Umbilical cord (tissue), 2 donors: ENCODE measurements at places on chromosomes 3 and 15.

DNA sequence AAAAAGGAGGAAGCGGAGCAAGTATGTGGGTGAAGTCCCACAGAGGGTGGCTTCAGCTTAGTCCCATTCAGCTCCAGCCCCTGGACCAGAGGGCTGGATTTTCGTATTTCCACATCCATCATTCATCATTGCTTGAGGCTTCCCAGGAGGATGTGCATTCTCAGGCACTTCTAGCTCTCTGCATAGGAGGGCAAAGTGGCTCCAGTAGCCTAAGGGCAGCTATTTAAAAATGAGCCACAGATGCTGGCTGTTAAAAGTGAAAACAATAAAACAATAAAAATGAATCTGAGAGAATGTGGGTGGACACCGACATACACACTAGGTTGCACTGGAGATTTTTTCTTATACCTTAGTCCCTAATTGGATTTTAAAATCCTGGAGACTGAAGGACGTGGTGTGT, 629.2 kb upstream of the ZNF385D start:
- DNase-seq: no peak

- peak; percentile 57 for DNase-seq
These were observed 262.0 kb upstream of the UMPS start for GRCh38 chr3:124467980-124468902.

DNA sequence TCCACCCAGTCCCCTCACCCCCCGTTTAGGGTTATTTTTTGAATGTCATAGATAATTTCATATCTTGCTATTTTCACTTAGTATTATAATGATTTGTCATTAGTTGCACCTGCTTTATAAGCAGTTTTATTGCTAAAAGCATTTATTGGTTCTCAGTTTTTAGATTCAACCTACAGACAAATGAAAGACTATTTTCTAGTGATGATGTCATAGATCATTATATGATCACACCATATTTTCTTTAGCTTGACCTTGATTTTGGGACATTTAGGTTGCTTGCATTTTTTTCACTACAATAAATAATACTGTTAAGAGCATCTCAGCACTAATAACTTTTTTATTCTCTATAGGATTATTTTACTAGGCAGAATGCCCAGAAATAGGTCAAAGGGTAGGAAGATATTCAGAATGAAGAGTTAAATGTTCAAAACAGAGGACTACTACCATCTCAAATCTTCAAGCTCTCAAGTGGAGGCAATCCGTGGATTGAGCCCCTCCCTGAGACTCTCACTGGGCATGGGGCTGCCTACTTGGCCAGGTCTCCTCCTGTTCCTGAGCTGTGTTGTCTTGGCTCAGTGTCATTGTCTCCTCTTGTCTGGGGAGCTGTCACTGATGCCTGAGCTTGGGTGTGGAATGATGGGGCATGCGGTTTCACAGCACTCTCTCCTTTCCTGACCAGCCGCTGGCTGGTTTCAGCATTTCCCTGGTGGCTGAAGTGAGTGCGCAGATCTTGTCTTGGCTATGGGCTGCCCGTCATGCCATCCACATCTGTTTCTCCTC, 28.4 kb downstream of the CHCHD6 start:
- DNase-seq: no peak

DNA sequence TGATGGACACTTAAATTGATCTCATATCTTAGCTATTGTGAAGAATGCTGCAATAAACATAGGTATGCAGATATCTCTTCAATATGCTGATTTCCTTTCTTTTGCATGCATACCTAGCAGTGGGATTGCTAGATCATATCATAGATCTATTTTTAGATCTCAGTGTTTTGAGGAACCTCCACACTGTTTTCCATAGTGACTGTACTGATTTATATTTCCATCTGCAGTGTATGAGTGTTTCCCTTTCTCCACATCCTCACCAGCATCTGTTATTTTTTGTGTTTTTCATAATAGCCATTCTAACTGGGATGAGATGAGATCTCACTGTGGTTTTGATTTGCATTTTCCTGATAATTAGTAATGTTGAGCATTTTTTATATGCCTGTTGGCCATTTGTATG, 17.1 kb upstream of the RASA2 start:
- no peak for DNase-seq

DNA sequence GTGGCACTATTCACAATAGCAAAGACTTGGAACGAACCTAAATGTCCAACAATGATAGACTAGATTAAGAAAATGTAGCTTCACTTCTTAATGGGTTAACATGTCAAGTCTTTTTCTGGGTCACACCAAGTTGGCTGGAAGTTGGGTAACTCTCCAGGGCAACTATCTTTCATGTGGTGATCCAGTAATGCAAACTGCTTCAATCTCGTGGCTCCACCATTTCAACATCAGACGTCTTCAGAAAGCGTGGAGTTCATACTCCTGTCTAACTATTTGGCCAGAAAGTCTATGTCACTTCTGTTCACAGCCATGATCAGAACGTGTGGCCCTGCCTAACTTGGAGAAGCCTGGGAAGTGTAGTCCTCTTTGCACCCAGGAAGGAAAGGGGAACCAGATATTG, 32.2 kb downstream of the DUT start:
- no peak for DNase-seq

- no peak for DNase-seq
These were observed 35.7 kb downstream of the MRPL46 start for GRCh38 chr15:88431441-88431840.

GRCh38 chr15:55552451-55552850, 35.7 kb downstream of the PYGO1 start:
- no peak for DNase-seq

- peak; percentile 34 for DNase-seq
These were observed 169.6 kb upstream of the LRTM1 start for GRCh38 chr3:55097441-55097840.

GRCh38 chr3:128421439-128421836, 45.3 kb downstream of the DNAJB8 start:
- no peak for DNase-seq

- peak; percentile 50 for DNase-seq
These were observed 626 bp downstream of the SEC62 start for GRCh38 chr3:169966951-169967915.

DNA sequence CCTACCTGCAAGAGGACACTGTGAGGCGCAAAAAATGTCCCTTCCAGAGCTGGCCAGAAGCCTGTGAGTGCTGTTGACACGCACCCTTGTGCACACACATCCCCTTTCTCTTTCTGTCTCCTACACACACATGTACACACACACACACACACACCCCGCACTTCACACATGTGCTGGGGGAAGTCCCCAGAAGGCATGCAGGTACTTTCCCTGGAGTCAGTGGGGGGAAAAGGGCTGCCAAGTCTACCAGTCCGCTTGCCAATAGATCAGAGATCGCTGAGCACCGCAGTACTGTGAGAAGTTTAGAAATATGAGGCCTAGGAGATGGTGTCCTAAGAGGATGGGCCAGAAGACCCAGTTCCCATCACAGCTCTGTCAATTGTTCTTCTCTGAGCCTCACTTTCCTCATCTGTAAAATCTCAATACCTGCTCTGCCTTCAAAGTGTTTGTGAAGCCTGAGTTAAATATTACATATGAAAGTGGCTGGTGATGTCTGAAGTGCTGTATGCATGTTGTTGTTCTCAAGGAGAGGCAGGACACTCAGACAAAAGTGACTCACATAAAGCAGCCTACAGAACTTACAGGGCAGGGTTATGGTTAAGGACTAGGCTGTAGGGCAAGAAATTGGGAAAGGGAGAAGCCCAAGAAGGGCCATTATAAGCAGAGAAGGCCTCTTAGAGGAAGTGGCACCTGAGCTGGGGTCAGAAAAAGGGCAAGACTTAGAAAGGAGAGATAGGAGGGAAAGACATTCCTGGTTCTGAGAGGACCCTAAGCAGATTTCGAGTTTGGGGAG, 6.8 kb downstream of the IL17RE start:
- DNase-seq: no peak

- peak; percentile 92 for DNase-seq
These were observed 61.1 kb upstream of the GPD1L start for GRCh38 chr3:32045091-32045915.

- DNase-seq: no peak
These were observed 156.9 kb upstream of the CNTN3 start for GRCh38 chr3:74771401-74771800.
